DND-41 (cell line): ENCODE measurements at places on chromosomes 7 and 10.

DNA sequence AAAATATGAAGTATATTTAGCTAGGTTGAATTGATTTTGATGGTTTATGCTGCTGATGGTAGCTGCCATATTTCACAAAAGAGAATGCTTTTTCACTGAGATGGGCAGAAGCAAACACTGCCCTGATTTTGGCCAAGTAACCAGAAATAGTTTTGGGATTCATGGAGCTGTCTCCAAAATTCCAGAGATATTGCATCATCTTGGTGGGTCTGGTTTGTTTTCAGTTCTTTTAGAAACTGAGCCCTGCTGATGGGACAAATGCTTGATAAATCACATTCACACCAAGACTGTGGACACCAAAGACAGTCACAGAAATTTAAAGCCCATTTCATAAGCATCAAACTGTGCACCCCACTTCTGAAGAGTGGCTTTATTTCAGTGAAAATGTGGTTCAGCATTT lies 140.5 kb downstream of the BICC1 start:
- no peak for DNase-seq
- no peak overlapping the region for H3K27ac ChIP-seq
- no peaks in the 10 kb centered on the region for H3K36me3 ChIP-seq
- H3K4me3 ChIP-seq, result no peak overlapping the region
- no peaks in the 10 kb centered on the region for H3K27me3 ChIP-seq
- H3K4me1 ChIP-seq, result no peaks in the 10 kb centered on the region

GRCh38 chr10:75016325-75016724 lies 95.1 kb upstream of the SAMD8 start:
- H3K4me1 ChIP-seq, result no peaks in the 10 kb centered on the region
- no peaks in the 10 kb centered on the region for H3K27me3 ChIP-seq
- peaks cover 31% of the 10 kb centered on the region for H3K36me3 ChIP-seq
- no peak for DNase-seq
- H3K27ac ChIP-seq, result no peak overlapping the region

GRCh38 chr10:96565774-96566173 lies 21.0 kb downstream of the TM9SF3 start:
- DNase-seq, result no peak
- peaks cover 68% of the 10 kb centered on the region for H3K36me3 ChIP-seq
- H3K4me3 ChIP-seq, result no peak overlapping the region
- H3K27ac ChIP-seq, result no peak overlapping the region
- no peaks in the 10 kb centered on the region for H3K4me1 ChIP-seq

GRCh38 chr10:33487014-33487776 lies 152.7 kb upstream of the NRP1 start:
- H3K27me3 ChIP-seq, result no peaks in the 10 kb centered on the region
- H3K4me1 ChIP-seq, result peaks cover 10% of the 10 kb centered on the region
- H3K36me3 ChIP-seq, result no peaks in the 10 kb centered on the region

- no peaks in the 10 kb centered on the region for H3K36me3 ChIP-seq
- no peak overlapping the region for H3K4me3 ChIP-seq
- no peak for DNase-seq
Measured at GRCh38 chr7:22482503-22482902, 17.5 kb downstream of the STEAP1B start.

DNA sequence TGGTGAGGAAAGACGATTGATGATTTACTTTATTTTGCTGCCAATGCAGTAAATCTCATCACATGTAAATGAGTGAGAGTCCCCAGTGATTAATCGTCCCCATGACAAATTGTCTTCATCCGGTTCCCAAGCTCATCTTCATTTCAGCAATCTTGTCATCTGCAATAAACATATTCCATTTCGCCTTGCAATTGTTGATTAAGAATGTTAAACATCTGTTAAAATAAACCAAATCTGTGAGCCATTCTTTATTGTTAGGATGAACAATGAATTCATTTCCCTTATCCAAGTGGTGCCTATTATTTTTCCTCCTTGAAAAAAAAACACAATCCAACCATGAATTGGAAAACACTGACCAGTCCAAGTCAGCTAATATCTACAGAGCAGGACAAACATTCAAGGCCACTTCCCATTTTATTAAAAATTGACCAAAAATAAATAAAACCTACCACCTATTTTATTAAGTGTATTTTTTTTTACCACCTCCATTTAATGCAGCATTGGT lies 36.5 kb downstream of the NPS start:
- no peaks in the 10 kb centered on the region for H3K27me3 ChIP-seq
- no peak overlapping the region for H3K4me3 ChIP-seq
- no peak for DNase-seq

DNA sequence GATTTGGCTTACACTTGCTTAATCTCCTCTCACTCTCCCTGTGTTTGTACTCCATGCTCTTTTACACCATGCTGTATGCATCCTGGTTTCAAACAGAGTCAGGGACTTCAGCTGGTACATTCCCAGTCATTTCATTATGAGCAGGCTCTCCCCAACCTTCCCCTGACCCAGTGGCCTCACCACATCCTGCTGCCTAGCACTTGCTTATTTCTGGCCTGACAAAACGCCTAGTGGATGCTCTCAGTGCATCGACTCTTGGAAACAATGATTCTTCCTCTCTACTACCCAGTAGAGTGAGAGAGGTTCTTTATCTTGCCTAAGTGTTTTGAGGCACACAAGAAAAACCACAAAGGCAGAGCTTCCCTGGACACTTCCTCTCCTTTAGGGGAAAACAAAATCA lies 63.4 kb downstream of the CAV1 start:
- peaks cover 11% of the 10 kb centered on the region for H3K27me3 ChIP-seq
- peaks cover 15% of the 10 kb centered on the region for H3K4me1 ChIP-seq
- H3K27ac ChIP-seq, result no peak overlapping the region
- H3K4me3 ChIP-seq, result no peak overlapping the region
- peak; percentile 41 for DNase-seq
- no peaks in the 10 kb centered on the region for H3K36me3 ChIP-seq

GRCh38 chr10:110372656-110373055 lies 67.9 kb upstream of the SMNDC1 start:
- peaks cover 11% of the 10 kb centered on the region for H3K27me3 ChIP-seq
- DNase-seq, result no peak
- H3K4me3 ChIP-seq, result no peak overlapping the region
- H3K27ac ChIP-seq, result no peak overlapping the region

GRCh38 chr7:25949736-25950487 lies 202.1 kb upstream of the NFE2L3 start:
- peaks cover 15% of the 10 kb centered on the region for H3K4me1 ChIP-seq
- H3K27me3 ChIP-seq, result no peaks in the 10 kb centered on the region
